M059J (cell line): ENCODE measurements at places on chromosomes 6 and 20. TPM values are rescaled to one million over a fixed set of nuclear protein-coding genes. Genes with fewer than 3 reads are reported as not detected.

Gene TMEM217
- 1.3 and 1.4 TPM in 2 replicates for total RNA-seq

Gene CCM2L
- total RNA-seq: not detected in 2 replicates

Gene ARFGEF3
- 2.2 and 2.9 TPM in 2 replicates for total RNA-seq

Gene NKAIN2
- 0.15 TPM in 1 of 2 replicates, not detected in the other for total RNA-seq

Gene UNC5CL
- total RNA-seq: 0.02 and 0.20 TPM in 2 replicates

Gene CASS4
- total RNA-seq: 0.15 TPM in 1 of 2 replicates, not detected in the other

Gene TULP1
- not detected in 2 replicates for total RNA-seq

Gene FAM83C
- 0.02 TPM in 1 of 2 replicates, not detected in the other for total RNA-seq

Gene SNAP25
- total RNA-seq: 11.9 and 15.0 TPM in 2 replicates

Gene TPMT
- total RNA-seq: 44.9 and 58.4 TPM in 2 replicates

Gene ESR1
- 0.07 TPM in 1 of 2 replicates, not detected in the other for total RNA-seq

Gene SPATS1
- total RNA-seq: not detected in 2 replicates

Gene JPH2
- 16.4 and 39.3 TPM in 2 replicates for total RNA-seq

Gene ZC3H12D
- 0.17 and 0.22 TPM in 2 replicates for total RNA-seq

Gene CRISP3
- total RNA-seq: not detected in 2 replicates

Gene CNKSR3
- total RNA-seq: 9.9 and 19.4 TPM in 2 replicates

Gene EPPIN
- total RNA-seq: not detected in 2 replicates

Gene CYP39A1
- total RNA-seq: 4.5 and 6.2 TPM in 2 replicates

Gene PGC
- not detected in 2 replicates for total RNA-seq

Gene HACE1
- 8.9 and 13.5 TPM in 2 replicates for total RNA-seq

Gene SLC35F1
- total RNA-seq: 0.02 TPM in 1 of 2 replicates, not detected in the other

Gene VWA7
- 0.94 and 1.8 TPM in 2 replicates for total RNA-seq

Gene HLA-DPA1
- 1.3 and 2.0 TPM in 2 replicates for total RNA-seq

Gene SYNJ2
- 40.3 and 50.4 TPM in 2 replicates for total RNA-seq

Gene SLC44A4
- 0.20 TPM in 1 of 2 replicates, not detected in the other for total RNA-seq

Gene DEFB124
- not detected in 2 replicates for total RNA-seq

Gene ANGPT4
- not detected in 2 replicates for total RNA-seq

Gene FOXC1
- total RNA-seq: 8.3 and 10.2 TPM in 2 replicates

Gene TTI1
- 24.2 and 40.3 TPM in 2 replicates for total RNA-seq

Gene SRSF12
- not detected in 2 replicates for total RNA-seq

Gene TCF21
- 0.07 TPM in 1 of 2 replicates, not detected in the other for total RNA-seq

Gene ELOVL2
- total RNA-seq: 6.2 and 7.1 TPM in 2 replicates

Gene GGTLC1
- not detected in 2 replicates for total RNA-seq

Gene OR12D1
- not detected in 2 replicates for total RNA-seq

Gene FAM135A
- total RNA-seq: 5.6 and 11.5 TPM in 2 replicates

Gene HCRTR2
- total RNA-seq: 0.15 TPM in 1 of 2 replicates, not detected in the other

Gene TAGAP
- total RNA-seq: 0.02 TPM in 1 of 2 replicates, not detected in the other

Gene CRISP2
- not detected in 2 replicates for total RNA-seq

Gene FBXO9
- 45.2 and 80.4 TPM in 2 replicates for total RNA-seq

Gene REM1
- not detected in 2 replicates for total RNA-seq

Gene WFDC12
- total RNA-seq: not detected in 2 replicates

Gene HAO1
- not detected in 2 replicates for total RNA-seq

Gene ZSCAN16
- total RNA-seq: 1.9 and 7.8 TPM in 2 replicates

Gene MEP1A
- total RNA-seq: not detected in 2 replicates

Gene ERVFRD-1
- not detected in 2 replicates for total RNA-seq

Gene SCRT2
- not detected in 2 replicates for total RNA-seq
